ENCODE measurements at places on chromosomes 3 and 15. TPM values are rescaled to one million over a fixed set of nuclear protein-coding genes. Genes with fewer than 3 reads are reported as not detected.

CPN2 gene
- total RNA-seq = 0.73 TPM

IQCF5 gene
- total RNA-seq = not detected

- no peak for ATAC-seq
Observed at GRCh38 chr3:113330742-113331141, 110.6 kb downstream of the CFAP44 start.

- no peak for ATAC-seq
Observed at GRCh38 chr3:188272481-188273372, 118.8 kb downstream of the LPP start.

GRCh38 chr3:171972871-171973348 is 66.5 kb upstream of the FNDC3B start:
- no peak for ATAC-seq

GRCh38 chr3:71208211-71209095 is 375.1 kb downstream of the FOXP1 start:
- no peak for ATAC-seq

MGLL gene
- total RNA-seq = 7.7 TPM

- no peak for ATAC-seq
Observed at GRCh38 chr15:77983091-77983707, 94.3 kb downstream of the TBC1D2B start.

- ATAC-seq = no peak
Observed at GRCh38 chr15:57704441-57704840, 2.1 kb upstream of the POLR2M start.

SLC51A gene
- total RNA-seq = 3.9 TPM

GRCh38 chr15:101004986-101005747 is 86.0 kb downstream of the LRRK1 start:
- ATAC-seq = no peak

MASP1 gene
- total RNA-seq = 1.1 TPM

GRCh38 chr3:111884411-111885018 is 25.4 kb downstream of the PHLDB2 start:
- ATAC-seq = no peak

GRCh38 chr3:185282696-185283373 is 29.0 kb upstream of the EHHADH start:
- peak; percentile 99 for ATAC-seq

GRCh38 chr3:14869917-14870782 is 51.4 kb downstream of the FGD5 start:
- no peak for ATAC-seq

DNAJA4 gene
- total RNA-seq = 6.1 TPM

- peak; percentile 43 for ATAC-seq
Observed at GRCh38 chr3:127786353-127787070, 35.8 kb downstream of the MGLL start.

- no peak for ATAC-seq
Observed at GRCh38 chr3:83226751-83227150, 1465.3 kb upstream of the GBE1 start.

Measured in motor neuron (in vitro differentiated cells).